ENCODE measurements at places on chromosomes 4 and X. TPM values are rescaled to one million over a fixed set of nuclear protein-coding genes. Genes with fewer than 3 reads are reported as not detected.

DNA sequence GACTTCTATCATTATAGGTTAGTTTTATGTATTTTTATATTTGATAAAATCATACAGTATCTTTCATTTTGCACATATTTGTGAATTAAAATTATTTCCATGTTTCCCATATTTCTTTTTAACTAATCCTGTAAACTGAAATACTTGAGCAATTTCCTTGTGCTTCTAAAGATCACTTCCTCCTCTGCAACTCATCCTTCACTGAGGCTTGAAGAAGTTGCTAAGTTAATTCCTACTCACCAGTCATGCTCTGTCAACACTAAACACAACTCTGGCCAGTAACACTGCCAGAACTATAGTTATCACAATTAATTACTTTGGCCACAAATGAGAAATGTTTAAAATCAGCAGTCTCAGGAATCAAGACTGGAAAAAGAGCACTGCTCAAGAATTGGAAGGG lies 6.7 kb downstream of the SPATA4 start:
- no peak for DNase-seq

KIAA1210 gene
- total RNA-seq = not detected

DNA sequence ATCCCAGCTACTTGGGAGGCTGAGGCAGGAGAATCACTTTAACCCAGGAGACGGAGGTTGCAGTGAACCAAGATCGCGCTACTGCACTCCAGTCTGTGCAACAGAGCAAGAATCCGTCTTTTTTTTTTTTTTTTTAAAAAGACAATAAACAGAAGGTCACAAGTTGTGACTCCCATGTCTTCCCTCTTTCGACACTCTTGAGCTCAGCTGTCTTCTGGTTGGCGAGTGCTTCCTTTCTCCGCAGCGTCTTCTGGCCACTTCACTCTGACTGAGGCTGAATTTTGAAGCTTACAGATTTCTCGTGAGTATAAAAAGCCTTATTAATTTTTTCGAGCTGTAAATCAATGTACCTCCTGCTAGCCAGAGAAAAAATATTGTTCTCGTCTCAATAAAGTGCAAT lies 124.9 kb downstream of the STOX2 start:
- DNase-seq = no peak

DNA sequence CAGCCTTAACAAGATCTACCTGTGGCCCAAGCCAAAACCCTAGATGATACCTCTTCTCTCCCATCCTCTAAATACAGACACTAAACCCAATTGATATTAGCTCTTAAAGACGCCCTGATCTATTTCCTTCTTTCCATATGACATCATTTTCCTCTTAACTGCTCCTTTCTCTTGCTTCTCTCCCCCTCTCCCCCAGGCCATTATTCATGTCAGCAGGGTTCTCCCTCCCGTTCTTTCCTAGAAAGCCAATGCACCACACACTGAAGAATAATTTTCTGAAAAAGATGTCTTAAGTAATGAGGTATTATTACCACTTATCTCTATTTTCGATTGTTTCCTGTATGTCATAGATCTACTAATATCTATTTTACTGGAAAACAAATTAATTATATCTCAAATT lies 9.7 kb upstream of the ING2 start:
- no peak for DNase-seq

- DNase-seq = no peak
These were observed 7.7 kb upstream of the F11 start for GRCh38 chr4:186258216-186258811.

DNA sequence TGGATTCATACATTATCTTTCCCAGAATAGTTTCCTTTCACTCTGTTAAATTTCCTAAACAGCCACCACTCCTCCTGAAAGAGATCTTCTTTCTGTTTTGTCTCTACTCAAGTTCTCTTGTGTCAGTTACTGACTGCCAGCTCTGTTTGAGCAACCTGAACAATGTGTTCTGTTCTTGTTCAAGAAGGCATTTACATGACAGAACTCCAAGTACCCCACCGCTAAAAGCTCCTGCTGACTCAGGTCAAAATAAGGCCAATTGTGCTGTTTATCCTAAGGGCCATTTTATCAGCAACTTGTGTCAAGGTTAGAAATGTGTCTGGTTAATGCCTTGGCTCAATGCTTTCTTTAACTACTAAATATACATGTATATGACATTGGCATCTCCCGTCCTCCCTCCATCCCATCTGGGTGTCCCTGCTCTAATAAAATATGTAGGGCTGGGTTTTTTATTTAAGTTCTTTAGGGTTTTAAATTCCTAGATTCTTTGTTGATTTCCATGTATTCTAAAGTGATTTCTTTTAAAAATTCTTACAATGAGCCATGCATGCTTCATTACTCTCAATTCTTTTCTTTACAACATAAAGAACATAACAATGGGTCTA lies 144.3 kb upstream of the PAQR3 start:
- DNase-seq = no peak

CSAG1 gene
- not detected for total RNA-seq

- no peak for DNase-seq
These were observed 12.8 kb downstream of the AIMP1 start for GRCh38 chr4:106329041-106329618.

LRCH2 gene
- not detected for total RNA-seq

GRCh38 chr4:7924570-7924969 lies 15.1 kb downstream of the AFAP1 start:
- no peak for DNase-seq

TREX2 gene
- 2.0 TPM for total RNA-seq

PIN4 gene
- total RNA-seq = 17.2 TPM

CYTL1 gene
- total RNA-seq = not detected

F11 gene
- 0.86 TPM for total RNA-seq

SLC2A9 gene
- 1.8 TPM for total RNA-seq

- DNase-seq = no peak
These were observed 30.3 kb downstream of the TMPRSS11A start for GRCh38 chr4:67933038-67933437.

DNA sequence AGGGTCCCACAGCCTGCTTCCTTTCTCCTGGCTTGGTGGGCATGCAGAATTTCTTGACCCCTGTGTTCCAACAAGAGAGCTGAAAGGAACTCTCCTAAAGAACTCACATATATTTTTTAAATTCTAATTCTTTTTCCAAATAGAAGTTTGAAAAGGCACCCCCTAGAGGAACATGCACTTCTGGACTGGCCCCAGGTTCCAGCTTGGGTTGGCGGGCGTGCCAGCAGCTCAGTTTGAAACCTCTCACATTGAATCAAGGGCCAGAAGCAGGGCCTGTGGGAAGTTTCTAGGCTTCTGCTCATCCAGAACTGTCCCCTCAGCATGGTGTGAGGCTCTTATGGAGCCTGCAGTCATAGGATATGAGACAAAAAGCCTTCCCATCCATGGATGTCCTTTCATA lies 132.6 kb downstream of the ATG4A start:
- DNase-seq = no peak

DNA sequence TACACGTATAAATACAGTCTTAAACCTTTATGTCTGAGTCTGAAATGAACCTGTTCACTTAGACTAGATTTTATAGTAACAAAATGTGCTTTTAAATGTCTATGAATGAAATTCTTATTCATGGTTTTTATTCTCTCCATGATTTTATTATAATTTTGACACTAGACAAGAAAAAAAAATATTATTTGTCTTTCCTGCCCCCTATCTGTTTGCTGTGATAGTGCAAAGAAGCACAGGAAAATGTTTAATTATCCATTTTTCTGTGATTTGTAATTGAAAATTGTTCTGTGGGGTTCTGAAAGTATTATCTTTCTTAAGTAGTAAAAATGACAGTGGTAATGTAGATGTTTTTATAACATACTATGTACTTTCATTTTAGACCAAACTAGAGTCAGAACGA lies 52.0 kb downstream of the INTS6L start:
- no peak for DNase-seq

- no peak for DNase-seq
These were observed 110.1 kb downstream of the NHSL2 start for GRCh38 chrX:72020788-72021187.

ZFYVE28 gene
- 2.4 TPM for total RNA-seq

- DNase-seq = no peak
These were observed 122.3 kb upstream of the TMEM164 start for GRCh38 chrX:109880629-109881028.

DNA sequence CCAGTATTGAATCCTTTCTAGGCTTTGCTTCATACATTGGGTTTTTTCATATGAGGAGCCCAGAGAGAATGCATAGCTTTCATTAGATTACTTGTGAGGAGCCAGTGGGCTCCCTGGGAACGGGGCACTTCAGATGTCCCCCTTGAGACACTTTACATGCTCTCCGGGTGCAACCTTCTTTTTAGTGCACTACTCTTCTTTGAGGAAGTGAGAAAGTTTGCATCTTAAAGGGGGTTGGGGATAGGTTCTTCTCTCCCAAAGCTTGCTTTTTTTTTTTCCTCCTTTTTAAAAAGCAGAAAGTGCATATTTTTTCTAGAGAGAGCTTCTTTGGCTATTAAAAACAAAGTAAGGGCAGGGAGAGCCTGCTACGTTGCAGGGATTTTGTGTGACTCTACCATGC lies 4.3 kb downstream of the HADH start:
- no peak for DNase-seq

DNA sequence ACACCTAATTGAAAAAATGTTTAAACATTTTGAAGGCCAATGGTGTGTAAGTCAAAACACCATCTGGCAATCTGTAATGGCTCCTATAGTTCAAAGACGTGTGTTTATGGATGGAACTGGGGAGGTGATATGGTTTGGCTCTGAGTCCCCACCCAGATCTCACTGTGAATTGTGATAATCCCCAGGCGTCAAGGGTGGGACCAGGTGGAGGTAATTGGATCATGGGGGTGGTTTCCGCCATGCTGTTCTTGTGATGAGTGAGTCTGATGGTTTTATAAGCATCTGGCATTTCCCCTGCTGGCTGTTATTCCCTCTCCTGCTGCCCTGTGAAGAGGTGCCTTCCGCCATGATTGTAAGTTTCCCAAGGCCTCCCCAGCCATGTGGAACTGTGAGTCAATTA lies 52.2 kb downstream of the ADRA2C start:
- no peak for DNase-seq

- no peak for DNase-seq
These were observed 203.3 kb downstream of the CLCN4 start for GRCh38 chrX:10360116-10360515.

HSFX4 gene
- total RNA-seq = not detected

ARMCX4 gene
- total RNA-seq = 1.8 TPM

GRCh38 chr4:173680278-173680677 lies 150.2 kb upstream of the HAND2 start:
- DNase-seq = no peak

- no peak for DNase-seq
These were observed 379.7 kb upstream of the FAT1 start for GRCh38 chr4:187103351-187103750.

GRCh38 chr4:125434136-125434535 lies 119.4 kb downstream of the FAT4 start:
- no peak for DNase-seq

GRCh38 chr4:11471618-11472017 lies 42.9 kb upstream of the HS3ST1 start:
- DNase-seq = peak; percentile 27

DNA sequence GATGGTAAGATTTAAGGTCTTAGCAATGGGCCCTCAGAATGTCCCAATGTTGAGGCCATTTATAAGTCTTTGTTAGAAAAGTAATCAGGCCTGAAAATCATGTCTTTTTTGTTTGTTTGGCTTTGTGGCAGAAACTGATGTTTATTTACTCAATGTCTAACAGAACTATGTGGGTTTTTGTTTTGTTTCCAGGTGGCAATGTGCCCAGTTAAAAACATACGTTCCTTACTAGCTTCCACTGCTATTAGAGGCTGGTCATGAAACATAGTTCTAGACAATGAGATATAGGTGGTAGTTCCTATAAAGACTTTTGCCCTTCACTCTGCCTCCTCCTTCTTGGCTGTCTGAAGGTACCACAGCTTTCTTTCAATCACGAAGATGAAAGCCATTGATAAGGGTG lies 108.8 kb downstream of the C4orf51 start:
- DNase-seq = no peak

GRCh38 chr4:89837993-89838390 lies 1.0 kb upstream of the SNCA start:
- DNase-seq = no peak

DNA sequence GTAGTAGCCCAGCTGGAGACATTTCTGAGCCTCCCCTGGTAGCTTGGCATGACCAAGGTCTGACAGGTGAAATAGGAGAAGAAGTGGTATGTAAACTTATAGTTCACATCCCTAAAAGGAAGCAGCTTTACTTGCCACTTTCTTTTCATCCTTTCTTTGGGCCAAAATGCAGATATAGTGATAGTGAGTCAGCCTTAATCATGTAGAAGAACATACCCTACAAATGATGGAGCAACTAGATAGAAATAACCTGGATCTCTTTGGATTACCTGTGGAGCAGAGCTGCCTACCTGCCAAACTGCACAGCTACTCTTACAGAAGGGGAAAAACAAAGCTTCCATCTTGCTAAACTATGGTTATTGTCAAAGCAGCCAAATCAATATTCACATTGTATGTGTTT lies 106.7 kb upstream of the LCORL start:
- no peak for DNase-seq

GRCh38 chrX:21725496-21725895 lies 32.4 kb downstream of the SMPX start:
- DNase-seq = no peak

PCDH10 gene
- not detected for total RNA-seq

- no peak for DNase-seq
These were observed 89.1 kb downstream of the DCAF8L2 start for GRCh38 chrX:27679281-27679680.

DNA sequence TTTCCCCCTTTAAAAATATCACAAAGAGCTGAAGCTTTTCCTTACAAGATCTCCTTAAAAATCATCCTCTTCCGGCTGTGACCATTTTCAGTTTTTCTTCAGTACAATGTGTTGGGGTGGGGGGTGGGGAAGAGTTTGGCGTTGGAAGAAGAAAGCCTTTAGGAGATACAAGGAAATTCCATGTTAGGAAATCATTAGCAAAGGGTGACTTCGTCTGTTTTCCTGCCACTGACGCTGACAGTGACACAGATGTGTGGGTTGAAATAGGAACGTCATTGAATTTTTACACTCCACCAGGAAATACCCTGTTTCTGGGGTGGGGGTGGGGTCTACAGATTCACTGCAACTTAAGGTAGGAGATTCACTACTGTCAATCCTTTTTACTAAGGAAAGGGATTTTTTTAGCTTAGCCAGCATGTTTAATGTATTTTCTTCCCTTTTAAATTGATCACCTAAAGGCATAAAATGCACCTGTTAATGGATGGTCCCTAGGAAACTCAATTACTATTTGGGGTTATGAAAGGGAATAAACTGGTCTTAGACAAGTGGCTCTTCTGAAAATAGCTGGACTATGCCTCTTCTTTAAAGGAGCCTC lies 3.9 kb downstream of the MAMLD1 start:
- no peak for DNase-seq

- DNase-seq = no peak
These were observed 6.6 kb downstream of the PAK3 start for GRCh38 chrX:111102636-111103035.

TXK gene
- 2.8 TPM for total RNA-seq

All from Calu3 (cell line).